ENCODE measurements at places on chromosomes 5 and 9.
A peak's percentile ranks its signal among the peaks of the same experiment; 100 is the strongest.

DNA sequence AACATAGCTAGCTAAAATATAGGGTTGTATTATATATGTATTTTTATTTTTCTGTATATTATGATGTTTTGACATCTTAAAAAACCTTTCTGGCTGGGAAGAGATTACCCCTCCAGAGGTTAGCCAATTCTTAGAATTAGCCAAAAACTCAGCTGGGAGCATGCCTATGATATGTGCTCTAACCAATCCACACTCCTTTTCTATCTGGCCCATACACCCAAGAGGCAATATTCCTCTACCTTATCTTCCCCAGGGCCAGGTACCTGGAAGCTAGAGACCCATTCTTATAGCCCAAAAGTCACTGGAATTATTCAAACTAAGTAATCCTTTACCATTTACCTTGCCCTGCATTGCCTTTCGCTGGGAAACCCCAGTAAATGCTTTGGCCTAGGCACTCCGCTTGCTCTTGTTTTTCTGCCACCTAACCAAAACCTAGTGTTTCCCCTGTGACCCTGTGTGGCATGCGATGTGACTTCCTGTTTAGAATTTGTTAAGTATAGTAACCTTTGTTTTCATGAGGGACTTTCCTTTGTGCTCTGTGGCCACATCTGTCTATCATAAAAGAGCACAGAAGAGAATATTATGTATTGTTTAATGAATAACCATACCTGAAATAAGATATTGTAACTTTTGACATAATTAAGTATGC is 37.4 kb downstream of the CSNK1G3 start:
- no peak for DNase-seq

- DNase-seq = no peak
Observed at GRCh38 chr5:95229646-95230045, 55.2 kb downstream of the MCTP1 start.

DNA sequence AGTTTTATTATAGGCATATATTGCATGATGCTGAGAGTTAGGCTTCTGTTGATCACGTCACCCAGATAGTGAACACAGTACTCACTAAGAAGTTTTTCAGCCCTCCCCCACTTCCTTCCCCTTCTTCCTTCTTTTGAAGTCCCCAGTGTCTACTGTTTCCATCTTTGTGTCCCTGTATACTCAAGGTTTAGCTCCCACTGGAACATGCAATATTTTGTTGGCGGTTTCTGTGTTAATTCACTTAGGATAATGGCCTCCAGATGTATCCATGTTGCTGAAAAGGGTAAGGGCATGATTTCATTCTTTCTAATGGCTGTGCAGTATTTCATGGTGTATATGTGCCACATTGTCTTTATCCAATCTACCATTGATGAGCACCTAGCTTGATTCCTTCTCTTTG is 764.3 kb downstream of the MTRR start:
- no peak for DNase-seq

- no peak for DNase-seq
Observed at GRCh38 chr5:150038547-150038946, 38.0 kb downstream of the HMGXB3 start.

GRCh38 chr5:133698646-133699526 is 86.5 kb upstream of the FSTL4 start:
- no peak for DNase-seq

GRCh38 chr5:157189223-157189622 is 8.6 kb downstream of the ITK start:
- no peak for DNase-seq

DNA sequence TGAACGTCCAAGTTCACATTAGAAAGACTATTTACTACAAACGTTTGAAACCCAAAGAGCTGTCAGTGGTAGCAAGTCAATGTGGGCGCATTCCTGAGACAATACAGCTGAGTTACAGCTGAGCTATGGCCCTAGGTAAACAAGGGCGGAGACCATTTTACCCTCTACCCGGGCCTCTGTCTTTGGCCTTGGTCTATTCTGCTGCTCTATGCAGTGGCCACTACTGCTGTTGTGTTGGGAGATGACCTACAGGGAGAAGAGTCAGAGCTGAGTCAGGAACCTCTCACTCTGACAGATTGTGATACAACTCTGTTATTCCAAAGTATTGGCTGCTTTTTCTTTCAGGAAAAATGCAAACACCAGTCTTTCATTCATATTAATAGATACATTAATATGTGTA is 700.6 kb downstream of the SEMA5A start:
- DNase-seq = no peak

DNA sequence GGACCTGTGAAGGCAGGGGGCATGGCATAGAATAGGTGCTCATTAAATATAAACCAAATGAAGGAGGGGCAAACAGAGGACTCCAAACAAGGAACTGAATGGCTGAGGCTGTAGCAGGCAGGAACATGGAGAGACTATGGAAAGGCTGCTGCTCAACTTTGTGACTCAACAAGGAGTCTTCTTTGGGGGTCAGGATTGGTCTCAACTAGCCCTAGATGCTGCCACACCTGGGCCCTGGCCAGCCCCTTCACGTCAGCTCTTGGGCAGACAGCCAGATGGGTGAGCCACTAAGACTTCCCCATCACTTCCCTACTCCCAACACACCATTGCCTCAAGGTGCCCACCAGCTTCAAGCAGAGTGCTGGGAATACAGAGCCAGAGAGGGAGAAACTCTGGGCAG is 11.0 kb downstream of the RPP25L start:
- DNase-seq = no peak

GRCh38 chr9:127113191-127113972 is 9.1 kb downstream of the ANGPTL2 start:
- DNase-seq = no peak

- DNase-seq = no peak
Observed at GRCh38 chr5:146081556-146081955, 23.8 kb downstream of the PLAC8L1 start.

DNA sequence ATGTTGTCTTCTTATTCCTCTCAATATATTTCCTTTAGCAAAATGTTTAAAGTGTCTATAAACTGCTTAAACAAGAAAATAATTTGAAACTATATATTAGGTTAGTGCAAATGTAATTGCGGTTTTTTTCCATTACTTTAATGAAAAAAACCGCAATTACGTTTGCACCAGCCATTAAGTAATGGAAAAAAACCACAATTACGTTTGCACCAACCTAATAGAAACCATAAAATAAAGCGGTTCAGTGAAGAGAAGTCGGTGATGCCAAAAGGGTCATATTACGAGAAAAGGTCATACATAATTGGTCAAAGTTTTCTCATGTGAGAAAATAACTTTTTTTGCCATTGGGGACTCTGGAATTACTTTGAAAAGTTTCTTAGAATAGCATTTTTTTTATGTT is 385.6 kb upstream of the ST8SIA4 start:
- DNase-seq = no peak

DNA sequence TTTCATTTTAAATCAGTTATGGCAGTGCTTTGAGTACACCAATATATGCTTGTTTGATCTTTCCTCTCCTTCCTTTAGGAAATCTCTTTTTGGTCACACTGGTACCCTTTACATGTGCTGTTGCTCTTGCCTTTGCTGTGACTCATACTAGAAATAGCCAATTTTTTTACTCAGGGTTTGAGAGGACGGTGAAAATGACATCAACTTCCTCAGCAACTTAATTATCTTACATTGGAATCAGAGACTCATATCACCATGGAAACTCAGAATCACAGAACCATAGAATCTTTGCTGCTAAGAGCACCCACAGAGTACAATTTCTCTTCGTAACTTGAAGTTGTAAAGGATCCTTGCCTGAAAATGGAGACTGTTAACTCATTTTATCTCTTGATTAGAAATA is 13.8 kb upstream of the ZNF300 start:
- peak; percentile 17 for DNase-seq

DNA sequence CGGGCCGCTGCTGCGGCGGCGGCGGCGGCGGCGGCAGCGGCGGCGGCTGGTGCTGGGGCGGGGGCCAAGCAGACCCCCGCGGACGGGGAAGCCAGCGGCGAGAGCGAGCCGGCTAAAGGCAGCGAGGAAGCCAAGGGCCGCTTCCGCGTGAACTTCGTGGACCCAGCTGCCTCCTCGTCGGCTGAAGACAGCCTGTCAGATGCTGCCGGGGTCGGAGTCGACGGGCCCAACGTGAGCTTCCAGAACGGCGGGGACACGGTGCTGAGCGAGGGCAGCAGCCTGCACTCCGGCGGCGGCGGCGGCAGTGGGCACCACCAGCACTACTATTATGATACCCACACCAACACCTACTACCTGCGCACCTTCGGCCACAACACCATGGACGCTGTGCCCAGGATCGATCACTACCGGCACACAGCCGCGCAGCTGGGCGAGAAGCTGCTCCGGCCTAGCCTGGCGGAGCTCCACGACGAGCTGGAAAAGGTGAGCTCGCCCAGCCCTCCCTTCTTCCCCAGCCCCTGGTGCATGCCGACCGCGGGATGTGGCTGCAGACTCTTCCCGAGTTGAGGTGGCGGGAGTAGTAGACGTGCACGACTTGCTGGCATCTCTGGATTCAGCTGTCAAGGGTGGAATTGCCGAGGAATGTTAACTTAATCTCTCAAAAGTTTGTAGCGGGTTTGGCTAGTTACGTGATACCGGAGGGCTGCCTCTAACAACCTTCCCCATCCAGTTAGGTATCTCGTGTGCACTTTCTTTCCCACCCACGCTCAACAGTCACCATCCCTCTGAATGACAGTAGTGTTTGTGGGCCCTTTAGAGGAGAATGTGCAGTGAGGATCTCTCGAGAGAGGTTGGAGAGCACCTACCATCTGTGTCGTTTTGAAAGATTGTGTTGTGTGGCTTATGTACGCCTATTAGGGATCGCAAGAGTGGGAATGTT is 932 bp downstream of the SLC12A2 start:
- DNase-seq = peak; percentile 15

GRCh38 chr9:3074247-3074646 is 230.4 kb upstream of the PUM3 start:
- no peak for DNase-seq

DNA sequence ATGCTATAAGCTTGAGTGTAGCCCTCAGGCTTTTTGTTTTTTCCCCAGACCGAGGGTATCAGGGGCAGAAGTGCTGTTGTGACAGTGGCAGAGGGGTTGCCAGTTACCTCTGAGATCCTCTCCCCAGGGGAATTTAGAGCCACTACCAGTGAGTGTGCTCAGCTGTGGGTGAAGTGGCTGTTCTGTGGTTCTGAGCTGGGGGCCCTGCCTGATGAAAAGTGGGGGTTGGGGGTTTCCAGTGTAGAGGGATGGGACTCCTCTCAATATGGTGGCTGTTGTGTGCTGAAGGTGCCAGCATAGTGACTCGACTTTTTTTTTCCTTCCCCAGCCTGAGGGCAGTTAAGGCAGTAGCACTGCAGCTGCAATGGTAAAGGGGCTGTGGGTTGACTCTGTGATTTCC is 506.7 kb downstream of the TMEM232 start:
- DNase-seq = no peak

- DNase-seq = no peak
Observed at GRCh38 chr5:143235423-143235822, 168.1 kb downstream of the NR3C1 start.
